ENCODE measurements at places on chromosomes 1 and 21.

- DNase-seq, result no peak
Measured at GRCh38 chr1:217564207-217564606, 66.7 kb downstream of the GPATCH2 start.

GRCh38 chr21:31898933-31899630 lies 26.3 kb downstream of the HUNK start:
- no peak for DNase-seq

DNA sequence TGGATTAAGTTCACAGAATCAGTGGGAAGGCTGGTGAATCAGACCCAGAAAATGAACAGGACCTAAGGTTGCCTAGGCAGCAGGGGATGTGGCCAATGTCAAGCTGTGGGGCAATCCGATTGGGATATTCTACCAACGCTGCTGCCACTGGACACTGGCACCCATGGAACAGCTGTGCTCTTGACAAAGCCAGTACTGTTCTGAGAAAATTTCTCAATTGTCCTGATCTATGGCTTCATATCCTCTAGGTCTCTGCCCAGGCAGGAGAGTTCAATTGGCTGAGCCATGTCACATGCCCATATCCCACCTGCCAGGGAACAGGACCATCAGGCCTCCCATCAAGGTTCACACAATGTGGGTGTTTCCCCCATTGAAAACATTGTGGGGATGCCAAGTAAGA lies 6.2 kb downstream of the TACSTD2 start:
- no peak for DNase-seq

DNA sequence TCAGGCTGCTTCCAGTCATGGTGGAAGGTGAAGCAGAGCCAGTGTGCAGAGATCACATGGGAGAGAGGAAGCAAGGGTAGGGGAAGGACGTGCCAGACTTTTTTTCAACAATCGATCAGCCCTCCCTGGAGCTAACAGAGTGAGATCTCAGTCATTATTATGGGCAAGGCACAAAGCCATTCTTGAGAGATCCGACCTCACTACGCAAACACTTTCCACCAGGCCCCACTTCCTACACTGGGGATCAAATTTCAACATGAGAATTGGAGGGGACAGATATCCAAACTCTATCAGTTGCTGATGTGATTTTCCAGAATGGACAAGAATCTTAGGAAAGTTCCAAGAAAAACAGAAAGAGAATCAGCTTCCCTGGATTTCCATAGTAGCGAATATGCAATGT lies 60.5 kb downstream of the BACE2 start:
- DNase-seq, result no peak

- no peak for DNase-seq
Measured at GRCh38 chr1:91501971-91502671, 1.5 kb downstream of the CDC7 start.

DNA sequence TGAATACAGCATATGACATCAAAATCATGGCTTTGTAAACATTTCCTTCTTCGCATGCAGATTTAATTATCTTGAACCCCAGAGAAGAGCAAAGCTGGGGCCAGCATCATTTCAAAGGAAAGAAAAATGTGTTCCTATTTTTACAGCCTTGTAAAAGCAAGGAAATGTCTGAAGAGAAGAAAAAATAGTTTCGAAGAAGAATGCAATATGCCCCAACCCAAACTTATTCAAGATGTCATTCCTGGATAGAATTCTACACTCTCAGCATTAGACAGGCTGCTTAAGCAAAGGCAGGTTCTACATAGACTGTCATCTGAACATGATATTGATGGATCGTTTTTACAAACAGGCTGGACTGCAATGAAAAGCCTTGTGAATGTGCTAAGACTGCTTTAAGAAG lies 900.8 kb downstream of the TTLL7 start:
- no peak for DNase-seq

Measured in activated T-cell treated with anti-CD3 and anti-CD28 coated beads for 4 hours (primary cell).